Activated T-helper 1 cell treated with anti-CD3 and anti-CD28 coated beads, Interleukin-2, amount 50 U/mL, for 16 hours (primary cell): ENCODE measurements at places on chromosomes 5 and 9.

DNA sequence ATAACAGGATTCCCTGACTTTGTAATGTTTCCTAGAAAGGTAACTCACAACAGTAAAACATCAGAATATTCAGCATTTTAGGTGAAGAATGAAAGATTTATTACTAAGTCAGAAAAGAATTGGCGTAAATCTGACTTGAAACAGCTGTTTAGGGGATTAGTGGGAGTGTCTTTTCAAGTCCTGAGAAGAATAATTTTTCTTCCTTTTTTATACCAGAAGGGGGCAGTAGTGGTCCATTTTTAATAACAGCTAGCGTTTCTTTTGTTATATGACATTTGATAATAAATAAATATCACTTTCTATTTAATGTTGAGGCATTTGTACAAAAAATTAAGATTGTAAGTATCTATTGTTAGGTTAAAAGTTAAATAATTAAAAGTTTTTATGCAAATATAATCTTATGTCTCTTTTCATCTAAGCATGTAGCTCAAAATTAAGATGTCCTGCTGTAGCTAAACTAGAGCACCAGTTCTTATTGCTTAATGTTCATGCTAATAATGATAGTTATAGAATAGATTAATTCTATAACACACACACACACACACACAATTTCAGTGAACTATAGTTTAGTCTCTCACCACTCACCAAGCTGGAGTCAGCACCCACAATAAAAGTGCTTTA is 258.7 kb upstream of the ARRDC3 start:
- DNase-seq = no peak

- no peak for DNase-seq
These were observed 181.3 kb downstream of the GRIA1 start for GRCh38 chr5:153671653-153672346.

GRCh38 chr5:171162165-171162564 is 146.9 kb upstream of the TLX3 start:
- DNase-seq = no peak

DNA sequence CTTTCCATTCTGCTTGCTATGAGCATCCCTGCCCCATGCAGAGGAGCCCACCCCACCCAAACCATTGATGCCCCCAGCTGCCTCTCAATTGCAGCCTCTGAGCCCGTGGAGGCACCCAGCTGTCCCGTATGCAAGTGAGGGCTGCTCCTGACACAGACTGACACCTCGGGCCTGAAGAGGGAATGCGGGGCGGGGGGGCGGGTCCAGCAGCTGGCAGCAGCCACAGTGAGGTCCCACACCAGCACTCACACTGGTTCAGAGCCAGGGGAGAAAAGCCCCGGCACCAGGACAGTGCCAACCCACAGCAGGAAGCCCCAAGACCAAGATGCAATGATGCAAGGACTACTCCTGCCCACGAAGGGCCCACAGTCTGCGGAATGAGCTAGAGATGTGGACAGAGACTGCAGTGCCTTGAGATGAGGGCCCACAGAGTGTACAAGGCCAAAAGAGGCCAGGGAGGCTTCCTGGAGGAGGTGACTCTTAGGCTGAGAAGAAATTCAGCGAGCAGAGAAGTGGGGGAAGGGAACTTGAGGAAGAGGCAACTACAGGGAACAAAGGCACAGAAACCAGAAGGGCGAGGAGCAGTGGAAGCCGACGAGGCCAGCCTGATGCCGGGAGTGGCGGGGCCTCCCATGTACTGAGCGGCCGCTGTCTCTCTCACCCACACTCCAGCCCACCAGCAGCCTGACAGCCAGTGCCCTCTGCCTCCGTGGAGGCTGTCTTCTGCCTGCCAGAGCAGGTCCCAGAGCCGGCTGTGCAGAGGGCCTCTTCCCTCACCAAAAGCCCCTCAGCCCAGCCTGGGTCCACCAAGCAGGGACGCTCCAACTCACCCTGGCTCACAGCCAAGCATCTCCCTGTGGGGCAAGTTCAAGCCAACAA is 9.2 kb downstream of the EEIG1 start:
- DNase-seq = no peak

DNA sequence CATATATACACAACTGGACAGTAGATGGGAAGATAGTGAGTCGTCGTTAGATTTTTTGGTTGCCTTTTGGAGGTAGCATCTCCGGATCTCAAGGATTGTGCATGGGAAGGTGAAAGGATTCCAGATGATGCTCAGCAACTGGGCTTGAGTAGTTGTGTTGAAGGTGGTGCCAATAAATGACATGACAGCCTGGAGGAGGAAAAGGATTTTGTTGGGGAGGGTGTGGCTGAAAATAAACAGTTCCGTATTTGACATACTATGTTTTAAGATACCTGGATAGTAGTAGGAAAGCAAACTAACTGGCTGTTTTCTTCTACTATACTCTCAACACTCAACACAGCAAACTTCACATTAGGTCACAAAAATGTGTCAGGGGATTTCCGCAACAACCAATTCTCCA is 62.4 kb downstream of the SREK1 start:
- no peak for DNase-seq

DNA sequence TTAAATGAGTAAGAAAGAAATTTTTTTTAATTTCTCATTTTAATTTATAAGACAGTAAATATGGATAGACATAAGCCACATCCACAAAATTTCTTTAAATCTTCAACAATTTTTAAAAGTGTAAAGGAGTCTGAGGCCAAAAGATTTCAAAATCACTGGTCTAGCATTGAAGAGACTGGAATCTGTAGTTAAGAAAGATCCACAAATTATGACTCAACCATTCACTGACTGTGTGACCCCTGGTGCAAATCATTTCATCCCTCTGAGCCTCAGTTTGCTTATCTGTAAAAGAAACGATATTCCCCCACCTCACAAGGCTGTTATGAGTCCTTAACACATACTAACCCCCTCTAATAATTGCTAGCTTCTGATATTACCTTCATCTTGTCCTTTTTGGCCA is 98.5 kb downstream of the EBF1 start:
- DNase-seq = no peak

GRCh38 chr5:68460147-68460798 is 244.7 kb downstream of the PIK3R1 start:
- no peak for DNase-seq

GRCh38 chr5:127909066-127909465 is 174.5 kb upstream of the SLC12A2 start:
- no peak for DNase-seq
